ENCODE measurements at places on chromosomes 5 and 9.

DNA sequence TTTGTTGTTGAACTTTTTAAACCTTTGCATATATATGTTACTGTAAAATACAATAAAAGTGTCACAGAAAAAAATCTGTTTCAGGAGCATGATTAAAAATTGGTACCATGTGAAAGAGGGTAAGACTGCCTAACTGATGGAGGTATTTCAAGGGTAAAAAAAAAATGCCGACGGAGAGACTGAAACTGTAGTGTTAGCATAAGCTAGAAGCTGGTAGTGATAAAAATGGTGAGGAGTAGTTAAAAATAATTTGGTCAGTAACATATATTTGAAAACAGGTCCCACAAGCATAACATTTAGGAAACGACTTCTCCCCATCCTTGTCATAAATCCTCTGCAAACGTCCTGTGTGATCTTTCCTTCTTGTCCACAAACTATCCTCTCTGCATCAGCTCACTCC lies 64.7 kb downstream of the MEF2C start:
- no peak for DNase-seq

- DNase-seq, result no peak
Observed at GRCh38 chr9:15374310-15374709, 48.4 kb upstream of the SNAPC3 start.

- no peak for DNase-seq
Observed at GRCh38 chr9:98249771-98250170, 5.7 kb downstream of the TBC1D2 start.

DNA sequence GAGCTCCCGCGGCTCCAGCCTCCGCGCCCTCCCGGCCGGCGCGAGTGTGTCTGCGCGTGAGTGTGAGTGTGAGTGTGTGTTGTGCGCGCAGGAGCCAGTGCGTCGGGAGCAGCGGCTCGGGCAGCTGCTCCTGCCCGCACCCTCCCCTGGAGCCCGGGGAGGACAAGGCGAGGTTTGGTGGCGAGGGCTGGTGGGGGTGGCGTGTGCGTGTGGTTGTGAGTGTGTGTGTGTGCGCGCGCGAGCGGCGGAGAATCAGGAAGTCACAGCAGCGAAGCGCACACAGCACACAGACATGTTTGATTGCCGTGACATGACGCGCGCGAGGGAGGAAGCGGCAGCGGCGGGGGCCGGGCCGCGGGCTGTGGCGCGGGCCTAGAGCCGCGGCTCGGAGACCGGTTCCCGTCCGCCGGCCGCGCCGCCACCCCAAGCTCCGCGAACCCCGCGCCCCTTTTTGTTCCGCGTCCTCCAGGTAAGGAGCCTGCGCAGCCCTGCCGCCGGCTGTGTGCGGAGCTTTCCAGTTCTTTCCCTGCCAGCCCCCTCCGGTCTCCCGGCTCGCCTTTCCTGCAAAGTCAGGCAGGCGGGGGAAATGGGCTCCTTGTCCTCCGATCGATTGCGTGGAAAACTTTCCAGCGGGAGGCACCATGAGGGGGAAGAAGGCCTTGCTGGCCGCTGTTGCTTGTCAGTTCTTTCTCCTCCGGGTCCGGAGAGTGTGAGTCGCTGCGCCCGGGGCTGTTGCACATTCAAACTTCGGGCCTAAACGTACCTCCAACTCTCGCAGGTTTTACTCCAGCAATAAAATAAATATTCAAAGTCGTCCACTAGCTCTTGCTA lies 2.4 kb downstream of the SMARCA2 start:
- DNase-seq, result peak; percentile 86

DNA sequence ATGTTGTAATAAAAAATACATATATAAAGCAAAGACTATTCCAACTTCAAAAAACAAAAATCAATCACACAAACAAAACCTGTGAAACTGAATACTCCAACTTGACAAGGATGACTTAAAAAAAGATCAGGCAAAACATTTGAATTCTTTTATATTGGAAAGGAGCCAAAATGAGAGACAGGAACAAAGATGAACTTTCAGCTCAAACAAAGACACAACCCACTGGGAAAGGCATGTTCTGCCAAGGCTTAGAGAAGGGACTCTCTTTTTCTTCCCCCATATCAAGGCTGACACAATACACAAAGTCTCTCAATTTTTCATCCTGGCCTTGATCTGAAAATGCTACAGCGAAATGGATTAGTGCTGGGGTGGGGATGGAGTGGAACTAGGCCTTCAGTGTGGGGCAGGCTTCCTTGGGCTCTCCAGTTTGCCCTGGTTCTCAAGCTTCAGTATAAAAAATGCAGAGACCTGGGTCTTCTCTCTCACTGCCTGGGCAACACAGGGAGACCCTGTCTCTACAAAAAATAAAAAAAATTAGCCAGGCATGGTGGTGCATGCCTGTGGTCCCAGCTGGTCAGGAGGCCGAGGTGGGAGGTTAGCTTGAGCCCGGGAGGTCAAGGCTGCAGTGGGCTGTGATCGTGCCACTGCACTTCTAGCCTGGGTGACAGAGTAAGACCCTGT lies 11.6 kb upstream of the FAM169A start:
- no peak for DNase-seq

GRCh38 chr9:89606624-89607311 lies 2.0 kb downstream of the GADD45G start:
- peak; percentile 43 for DNase-seq

- no peak for DNase-seq
Observed at GRCh38 chr9:38686933-38687332, 33.0 kb downstream of the FAM240B start.

GRCh38 chr5:36041537-36041845 lies 25.2 kb downstream of the UGT3A2 start:
- no peak for DNase-seq

DNA sequence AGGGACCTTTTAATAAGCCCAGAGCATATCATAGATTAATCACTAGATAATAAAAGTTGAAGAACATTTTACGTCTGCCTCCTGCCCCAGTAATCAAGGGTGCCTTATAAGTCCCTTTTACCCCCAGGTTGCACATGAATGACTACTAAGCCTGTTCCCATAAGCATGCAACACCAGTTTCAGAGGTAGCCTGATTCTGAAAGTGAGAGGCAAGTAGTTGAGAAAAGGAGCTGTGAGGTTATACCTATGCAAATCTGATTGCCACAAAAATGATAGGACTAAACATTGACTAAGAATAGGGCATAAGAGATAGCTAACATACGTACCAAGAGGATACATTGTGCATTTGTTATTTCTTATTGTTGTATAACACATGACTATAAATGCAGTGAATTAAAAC lies 681.9 kb downstream of the ISL1 start:
- no peak for DNase-seq

- no peak for DNase-seq
Observed at GRCh38 chr5:50873595-50874277, 207.3 kb downstream of the PARP8 start.

DNA sequence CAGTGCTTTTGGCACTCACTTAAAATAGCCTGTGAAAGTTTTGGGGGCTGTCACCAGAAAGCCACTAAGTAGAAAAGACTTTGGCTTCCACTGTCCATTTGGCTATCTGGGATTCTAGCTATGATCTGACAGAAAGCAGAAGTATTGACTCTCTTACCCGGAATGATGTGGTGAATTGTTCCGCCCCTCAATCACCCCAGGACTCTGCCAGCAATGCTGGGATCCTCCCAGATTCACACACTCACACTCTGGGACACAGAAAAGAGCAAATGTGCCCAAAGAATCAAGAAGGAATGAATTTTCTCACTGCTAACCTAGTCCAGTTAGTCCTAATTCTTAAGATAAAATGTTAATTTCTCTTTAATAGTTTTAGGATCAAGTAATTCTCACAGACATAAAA lies 576.9 kb downstream of the BNC2 start:
- no peak for DNase-seq

DNA sequence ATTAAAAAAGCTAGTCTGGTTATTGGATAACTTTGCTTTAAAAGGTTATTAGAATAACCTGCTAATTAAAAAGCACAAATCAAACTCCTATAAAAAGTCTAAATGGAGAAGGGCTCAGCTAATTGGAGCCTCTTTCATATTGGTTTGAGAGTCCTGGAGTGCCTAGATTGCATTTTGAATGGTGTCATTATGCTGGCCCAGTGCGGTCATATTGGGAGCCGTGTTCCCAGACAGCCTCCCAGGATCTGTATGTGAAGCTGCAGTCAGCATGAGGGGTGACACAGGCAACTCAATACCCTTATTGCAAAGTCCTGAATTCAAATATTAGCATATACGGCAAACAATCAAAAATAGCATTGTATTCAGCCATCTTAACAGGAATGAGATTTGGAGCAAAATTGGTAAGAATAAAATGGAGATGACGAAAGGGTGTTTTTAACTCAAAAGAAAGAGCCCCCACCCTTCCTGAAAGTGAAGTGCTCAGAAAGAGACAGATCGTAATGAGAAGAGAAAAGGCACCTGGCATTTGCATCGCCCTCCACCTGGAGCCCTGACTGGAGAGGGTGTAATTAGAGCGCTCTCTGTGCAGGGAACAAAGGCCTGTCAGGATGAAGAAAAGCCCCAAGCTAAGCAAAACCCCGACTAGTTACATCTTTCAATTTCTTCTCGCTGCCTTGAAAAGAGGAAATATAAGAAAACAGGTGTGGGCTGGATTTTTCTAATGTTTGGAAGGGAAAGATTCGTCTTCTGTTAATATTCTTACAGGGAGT lies 621.0 kb upstream of the ADAMTS16 start:
- DNase-seq, result no peak

DNA sequence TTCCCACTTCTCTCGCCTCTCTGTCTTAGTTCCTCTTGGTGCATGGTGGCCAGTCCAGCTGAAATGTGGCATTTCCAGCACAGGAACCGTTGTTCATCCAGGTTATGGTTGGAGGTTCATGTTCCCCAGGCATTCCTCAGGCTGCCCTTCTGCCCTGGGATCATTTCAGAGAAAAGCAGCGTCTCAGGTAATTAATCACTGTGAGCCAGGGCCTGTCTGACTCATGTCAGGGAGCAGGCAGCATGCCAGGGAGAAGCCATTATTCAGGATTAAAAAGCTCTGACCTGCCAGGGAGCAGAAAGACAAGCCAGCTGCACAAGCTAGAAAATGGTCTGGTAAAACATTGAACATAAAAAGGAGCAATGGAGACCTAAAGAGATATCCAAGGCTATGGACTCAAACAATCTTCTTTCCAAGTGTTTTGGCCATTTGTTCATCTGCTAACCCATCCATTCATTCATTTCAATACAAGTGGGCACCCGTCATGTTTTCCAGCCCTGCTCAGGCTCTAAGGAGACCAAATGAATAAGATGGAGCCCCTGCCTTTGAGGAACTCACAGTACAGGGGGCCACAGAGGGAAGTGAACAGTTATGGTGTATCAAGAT lies 241.4 kb downstream of the DRD1 start:
- DNase-seq, result no peak

GRCh38 chr5:138503487-138504270 lies 38.4 kb downstream of the EGR1 start:
- peak; percentile 60 for DNase-seq

GRCh38 chr5:159951387-159951786 lies 35.1 kb downstream of the ADRA1B start:
- no peak for DNase-seq

GRCh38 chr5:82707741-82708140 lies 369.5 kb downstream of the TMEM167A start:
- DNase-seq, result no peak

- DNase-seq, result no peak
Observed at GRCh38 chr9:90162819-90163218, 479.8 kb downstream of the DIRAS2 start.

DNA sequence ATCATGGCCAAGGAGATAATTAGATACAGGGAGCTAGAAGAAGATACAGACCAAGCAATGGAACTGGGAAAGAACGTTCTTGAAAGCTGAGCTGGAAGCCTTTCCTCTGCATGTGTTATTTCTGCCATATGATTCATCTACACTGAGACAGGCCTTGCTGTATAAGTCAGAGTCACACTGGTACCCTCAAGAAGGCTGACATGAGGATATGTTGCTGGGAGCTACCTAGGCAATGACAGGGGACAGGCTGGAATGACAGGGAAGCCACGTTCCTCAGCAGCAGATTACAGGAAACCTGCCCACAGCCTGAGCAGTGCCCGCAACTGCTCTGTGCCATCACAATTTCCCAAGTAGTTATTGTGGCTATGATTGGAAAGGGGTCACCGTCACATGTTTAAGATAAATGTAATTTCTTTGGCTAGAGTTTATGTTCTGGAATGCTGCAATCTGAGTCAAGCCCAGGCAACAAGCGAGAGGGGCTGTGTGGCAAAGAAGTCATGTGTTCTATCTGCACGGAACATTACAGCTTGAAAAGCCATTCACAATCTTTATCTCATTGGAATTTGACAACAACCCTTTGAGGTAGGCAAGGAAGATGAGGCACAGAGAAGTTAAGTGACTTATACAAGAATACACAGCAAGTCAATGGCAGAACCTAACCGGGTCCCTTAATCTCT lies 108.2 kb downstream of the TTLL11 start:
- DNase-seq, result no peak

GRCh38 chr5:2102819-2103776 lies 220.4 kb upstream of the IRX4 start:
- DNase-seq, result no peak

GRCh38 chr9:115943431-115944165 lies 210.0 kb upstream of the PAPPA start:
- DNase-seq, result no peak

DNA sequence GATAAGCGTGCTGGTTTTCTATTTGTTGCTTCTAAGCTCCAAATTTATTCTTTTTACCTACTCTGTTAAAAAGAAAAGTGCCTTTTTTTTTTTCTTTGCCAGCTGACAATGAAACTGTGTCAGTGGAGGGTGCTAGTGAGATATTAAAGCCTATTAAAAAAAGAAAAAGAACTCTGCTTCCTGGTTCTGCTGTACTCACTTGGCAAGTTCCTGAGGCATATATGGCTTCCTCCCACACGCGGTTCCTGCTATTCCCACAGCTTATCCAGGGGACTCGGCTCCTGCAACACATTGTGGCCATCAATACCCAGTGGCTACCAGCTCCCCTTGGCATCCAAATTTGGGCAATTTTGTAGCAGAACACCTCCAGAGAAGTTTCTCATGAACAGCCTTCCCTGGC lies 1977.7 kb upstream of the CDH9 start:
- DNase-seq, result no peak

DNA sequence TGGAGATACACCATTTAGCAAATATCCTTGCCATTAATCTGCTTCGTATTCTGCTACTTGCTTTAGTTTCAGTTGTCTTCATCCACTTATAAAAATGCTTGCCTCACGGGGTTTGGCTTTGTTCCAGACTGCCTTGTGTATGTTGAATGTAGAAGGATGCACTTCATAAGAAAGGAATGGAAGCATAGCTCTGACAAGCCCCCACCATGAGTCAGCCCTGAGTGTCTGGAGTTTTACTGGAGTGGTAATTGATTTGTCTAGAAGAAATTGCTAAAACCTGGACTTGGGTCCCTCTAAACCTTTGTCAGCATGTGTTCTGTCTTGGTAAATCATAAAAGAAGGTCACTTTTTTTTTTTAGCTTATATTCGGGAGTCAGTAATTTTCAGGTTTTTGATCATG lies 4.6 kb downstream of the TEX48 start:
- no peak for DNase-seq

DNA sequence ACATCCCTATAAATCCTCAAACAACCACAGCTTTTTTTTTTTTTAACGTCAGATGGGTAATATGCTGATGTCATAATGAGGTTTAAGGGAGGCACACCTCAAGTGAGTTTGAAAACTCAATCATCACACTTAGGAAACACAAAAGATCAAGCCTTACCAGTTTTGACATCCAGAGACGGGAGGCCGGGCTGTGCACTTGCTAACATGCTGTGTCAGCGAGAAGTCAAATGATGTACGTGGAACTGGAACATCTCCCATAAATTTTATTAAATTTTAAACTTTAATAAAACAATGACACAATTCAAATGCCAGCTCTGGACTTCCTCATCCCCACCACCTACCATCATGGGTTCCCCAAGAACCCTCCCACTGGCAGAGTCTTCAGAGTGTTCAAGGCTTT lies 117.6 kb downstream of the C5orf15 start:
- DNase-seq, result no peak

All from CD4-positive, alpha-beta T cell treated with Interleukin-4 for 4 hours (primary cell).